ENCODE measurements at places on chromosomes 1 and 21.

DNA sequence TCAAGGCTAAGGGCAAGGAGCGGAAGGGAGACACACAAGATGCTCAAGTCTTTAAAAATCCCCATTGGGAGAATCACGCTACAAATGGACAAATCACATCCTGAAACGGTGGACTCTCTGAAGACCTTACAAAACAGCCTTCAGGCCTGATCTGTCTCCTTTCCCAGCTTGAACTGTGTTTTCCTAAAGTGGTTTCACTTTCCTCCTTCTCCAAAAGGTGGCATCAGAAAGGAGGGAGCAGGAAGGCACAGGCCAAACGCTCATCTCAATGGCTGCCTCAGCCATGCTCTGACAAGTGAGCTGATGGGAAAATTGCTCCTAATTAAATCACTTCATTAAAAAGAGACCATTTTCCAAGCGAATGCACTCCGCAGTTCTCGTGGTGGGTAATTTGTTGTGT is 47.7 kb downstream of the UTP25 start:
- no peak for DNase-seq

DNA sequence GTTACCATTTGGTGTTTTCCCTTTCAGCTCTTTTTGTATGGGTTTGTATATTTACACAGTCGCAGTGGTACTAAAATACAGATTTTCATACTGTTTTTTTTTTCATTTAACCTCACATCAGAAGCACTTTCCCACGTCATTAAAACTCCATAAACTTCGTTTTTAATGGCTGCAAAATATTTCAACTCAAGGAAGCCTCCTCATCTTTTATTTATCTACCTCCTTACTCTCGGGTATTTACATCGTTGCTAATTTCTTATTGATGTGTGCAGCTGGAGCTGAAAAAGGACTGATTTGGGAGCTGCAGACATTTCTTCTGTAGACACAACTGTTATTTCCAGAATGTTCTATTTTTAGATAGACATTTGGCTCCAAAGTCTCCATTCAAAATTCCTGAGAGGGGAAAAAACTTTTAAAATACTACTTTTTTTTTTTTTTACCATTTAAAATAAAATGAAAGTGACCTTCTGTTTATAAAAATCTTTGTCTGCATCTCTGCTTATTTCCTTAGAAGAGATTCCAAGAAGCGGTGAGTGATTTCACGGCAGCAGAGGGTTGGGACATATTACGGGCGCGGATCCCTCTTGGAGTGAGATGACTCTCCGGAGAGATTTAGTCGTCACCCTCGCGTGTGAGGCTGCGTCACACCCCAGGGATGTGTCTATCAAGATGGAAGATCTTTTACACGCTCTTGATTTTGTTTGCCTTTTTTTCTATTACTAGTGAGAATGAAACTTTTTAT is 10.1 kb downstream of the RUNX3 start:
- DNase-seq, result no peak

- no peak for DNase-seq
Measured at GRCh38 chr1:158003406-158003800, 10.0 kb downstream of the KIRREL1 start.

DNA sequence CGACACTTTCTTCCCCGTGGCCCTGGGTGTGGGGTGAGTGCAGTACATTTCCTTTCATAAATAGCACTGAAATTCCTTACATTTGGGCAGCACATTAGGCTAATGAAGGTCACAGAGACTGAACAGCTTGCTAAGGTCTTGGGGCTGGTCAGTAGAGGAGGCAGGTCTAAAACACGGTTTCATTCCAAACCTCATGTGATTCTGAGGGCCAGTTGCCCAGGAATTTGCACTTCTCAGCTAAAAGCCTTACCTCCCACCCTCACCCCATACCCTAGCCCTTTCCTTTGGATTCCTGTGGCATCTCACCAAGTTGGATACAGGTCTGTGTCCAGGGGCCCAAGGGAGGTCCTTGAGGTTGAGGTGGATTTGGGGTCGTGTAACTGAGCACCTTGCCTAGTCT is 147.8 kb upstream of the CD34 start:
- DNase-seq, result no peak

GRCh38 chr1:218478336-218478735 is 133.2 kb downstream of the TGFB2 start:
- no peak for DNase-seq

DNA sequence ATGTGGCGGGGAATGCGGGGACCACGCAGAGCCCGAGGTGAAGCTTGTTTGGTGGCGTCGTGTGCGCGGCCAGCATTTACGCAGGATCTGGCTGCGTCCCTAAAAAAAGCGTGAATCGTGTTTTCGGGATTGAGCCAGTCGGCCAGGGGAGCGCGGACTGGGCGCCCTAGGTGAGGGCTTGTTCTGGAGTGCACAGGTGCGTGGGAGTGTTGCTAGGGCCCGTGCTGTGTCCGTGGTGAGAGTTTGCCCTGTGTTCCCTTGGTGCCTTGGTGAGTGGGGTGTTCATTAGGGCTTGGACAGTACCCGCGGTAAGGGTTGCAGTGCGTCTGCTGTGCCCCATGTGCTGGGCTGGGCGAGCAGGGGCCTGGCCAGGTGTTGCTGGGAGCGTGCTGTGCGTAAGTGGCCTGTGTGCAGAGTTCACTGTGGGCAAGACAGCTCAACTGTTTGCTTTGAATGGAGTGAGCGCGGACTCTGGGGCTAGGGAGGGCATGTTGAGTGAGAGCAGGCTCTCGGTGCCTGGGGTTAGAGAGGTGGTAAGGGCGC is 673 bp downstream of the CD46 start:
- peak; percentile 15 for DNase-seq

GRCh38 chr1:225635649-225636048 is 17.3 kb downstream of the ENAH start:
- no peak for DNase-seq

- no peak for DNase-seq
Measured at GRCh38 chr21:37273911-37274690, 7.0 kb upstream of the VPS26C start.

DNA sequence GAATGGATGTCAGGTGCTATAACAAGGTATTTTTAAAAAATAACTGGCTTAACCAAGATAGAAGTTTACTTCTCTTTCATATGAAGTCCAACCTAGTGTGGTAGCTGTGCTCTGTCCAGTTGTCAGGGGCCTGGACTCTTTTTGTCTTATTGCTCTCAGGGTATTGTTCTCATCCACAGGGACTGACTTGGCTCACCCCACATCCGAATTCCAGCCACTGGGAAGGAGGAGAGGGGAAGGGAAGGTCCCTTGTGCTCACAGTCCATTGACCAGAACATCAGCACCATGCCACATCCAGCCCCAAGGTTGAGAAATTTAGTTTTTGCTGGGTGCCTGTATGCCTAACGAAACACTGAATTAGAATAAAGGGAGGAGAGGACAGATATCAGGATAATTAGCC is 8.7 kb downstream of the EEIG2 start:
- DNase-seq, result no peak

- DNase-seq, result no peak
Measured at GRCh38 chr1:101298663-101299062, 61.8 kb downstream of the S1PR1 start.

All from activated CD4-positive, alpha-beta T cell treated with anti-CD3 and anti-CD28 coated beads, Interleukin-2, amount 50 U/mL, for 24 hours (primary cell).